Islet precursor cell (in vitro differentiated cells): ENCODE measurements at places on chromosomes 13 and 19.

GRCh38 chr19:52273301-52273700 lies 3.9 kb downstream of the ZNF766 start:
- DNase-seq, result no peak

- no peak for DNase-seq
These were observed 2.6 kb upstream of the POLR2E start for GRCh38 chr19:1097810-1098176.

DNA sequence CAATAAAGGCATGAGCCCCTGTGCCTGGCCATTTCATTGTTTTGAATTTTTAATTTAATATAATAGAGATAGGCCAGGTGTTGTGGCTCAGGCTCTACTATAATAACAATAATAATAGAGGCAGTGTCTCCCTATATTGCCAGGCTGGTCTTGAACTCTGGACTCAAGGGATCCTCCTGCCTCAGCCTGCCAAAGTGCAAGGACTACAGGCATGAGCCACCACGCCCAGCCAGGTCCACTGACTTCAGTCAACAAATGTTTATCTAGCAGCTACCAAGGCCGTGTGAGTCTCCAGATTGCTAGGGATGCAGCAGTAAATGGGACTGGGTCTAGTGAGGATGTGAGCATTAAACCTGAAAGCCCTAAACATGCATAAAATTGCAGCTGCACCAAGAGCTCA lies 13.8 kb upstream of the ILF3 start:
- DNase-seq, result no peak

DNA sequence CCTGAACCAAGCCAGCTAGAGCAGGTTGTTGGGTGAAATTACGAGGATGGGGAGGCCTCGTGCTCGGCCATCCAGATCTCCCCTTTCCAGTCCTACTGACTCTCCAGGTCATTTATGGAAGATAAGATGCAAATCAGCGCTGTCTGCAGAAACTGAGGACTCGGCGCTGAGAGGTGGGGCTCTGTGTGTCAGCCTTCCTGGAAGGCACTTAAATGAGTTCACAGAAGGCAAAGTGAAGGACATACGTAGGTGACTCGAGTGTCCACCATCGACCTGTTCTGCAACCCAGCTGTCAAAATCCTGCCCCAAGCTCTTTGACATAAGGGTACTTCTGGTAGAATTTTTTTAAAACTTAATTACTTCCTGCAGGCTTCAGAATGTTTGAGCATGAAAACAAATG lies 86.4 kb downstream of the RAB20 start:
- DNase-seq, result no peak

DNA sequence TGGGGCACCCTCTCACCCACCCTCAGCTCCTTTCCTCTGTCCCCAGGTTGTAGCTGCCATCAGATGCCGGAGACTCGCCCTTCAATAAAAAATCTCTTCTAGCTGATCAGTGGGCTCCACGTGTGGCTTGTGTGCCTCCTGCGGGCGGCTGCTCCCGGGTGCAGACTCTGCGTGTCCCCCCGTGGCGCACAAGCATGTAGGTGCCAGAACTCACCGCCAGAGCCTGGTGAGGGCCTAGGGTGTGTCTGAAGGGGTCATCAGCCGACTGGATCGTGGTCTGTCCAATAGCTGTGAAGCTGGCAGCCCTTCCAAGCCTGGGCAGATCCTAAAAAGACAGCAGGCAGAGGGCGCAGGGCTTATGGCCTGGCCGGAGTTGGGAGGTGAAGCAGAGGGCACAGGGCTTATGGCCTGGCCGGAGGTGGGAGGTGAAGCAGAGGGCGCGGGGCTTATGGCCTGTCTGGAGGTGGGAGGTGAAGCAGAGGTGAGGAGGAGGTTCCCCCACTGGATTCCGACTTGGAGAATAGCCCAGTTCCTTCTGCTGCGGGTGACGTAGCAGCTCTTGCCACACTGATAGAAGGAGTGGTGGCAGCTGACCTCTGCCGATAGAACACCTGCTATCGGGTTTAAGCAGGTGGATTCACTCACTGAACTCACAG lies 11.7 kb downstream of the NOP53 start:
- no peak for DNase-seq

- peak; percentile 59 for DNase-seq
These were observed 822 bp upstream of the ZBTB7A start for GRCh38 chr19:4067396-4068046.

DNA sequence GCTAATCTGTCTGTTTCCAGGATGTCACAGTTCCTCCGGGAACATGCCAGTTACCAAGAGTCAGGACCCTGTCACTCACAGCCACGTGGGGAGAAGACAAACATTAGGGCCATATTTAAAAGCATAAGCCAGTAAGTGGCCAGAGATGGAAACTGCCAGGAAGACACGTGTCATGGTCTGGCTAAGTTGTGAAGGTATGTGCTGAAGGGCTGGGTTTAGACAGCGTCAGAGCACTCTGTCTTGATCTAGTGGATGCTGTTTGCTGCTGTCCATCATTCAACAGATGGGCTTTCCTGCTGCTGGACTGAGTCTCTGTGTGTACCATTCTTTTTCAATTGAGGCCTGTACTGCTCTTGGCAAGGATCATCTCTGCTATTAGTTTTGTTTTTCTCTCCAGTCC lies 128.6 kb downstream of the HS6ST3 start:
- DNase-seq, result no peak

GRCh38 chr13:66365101-66365500 lies 865.0 kb downstream of the PCDH9 start:
- no peak for DNase-seq

DNA sequence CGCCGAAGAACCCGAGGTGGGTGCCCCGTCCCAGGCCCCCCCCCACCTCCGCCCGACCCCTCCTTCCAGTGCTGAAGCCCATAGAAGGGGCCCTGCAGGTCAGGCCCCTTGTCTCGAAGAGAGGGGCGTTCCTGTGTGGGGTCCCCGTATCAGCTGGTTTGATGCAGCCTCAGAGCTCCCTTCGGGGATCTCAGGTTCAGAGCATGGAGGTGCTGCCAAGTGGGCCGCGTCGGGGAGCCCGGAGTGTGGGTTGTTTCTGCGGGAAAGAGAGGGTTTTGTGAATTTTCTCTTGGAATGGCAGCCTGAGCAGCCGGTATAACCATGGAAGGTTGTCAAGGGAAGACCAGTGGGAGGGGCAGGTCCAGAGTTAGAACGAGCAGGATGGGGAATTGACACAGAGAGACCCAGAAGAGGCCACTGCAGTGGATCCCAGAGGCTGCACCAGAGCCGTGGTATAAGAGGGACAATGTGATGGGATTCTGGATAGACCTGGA lies 384 bp downstream of the TRAPPC2B start:
- no peak for DNase-seq

DNA sequence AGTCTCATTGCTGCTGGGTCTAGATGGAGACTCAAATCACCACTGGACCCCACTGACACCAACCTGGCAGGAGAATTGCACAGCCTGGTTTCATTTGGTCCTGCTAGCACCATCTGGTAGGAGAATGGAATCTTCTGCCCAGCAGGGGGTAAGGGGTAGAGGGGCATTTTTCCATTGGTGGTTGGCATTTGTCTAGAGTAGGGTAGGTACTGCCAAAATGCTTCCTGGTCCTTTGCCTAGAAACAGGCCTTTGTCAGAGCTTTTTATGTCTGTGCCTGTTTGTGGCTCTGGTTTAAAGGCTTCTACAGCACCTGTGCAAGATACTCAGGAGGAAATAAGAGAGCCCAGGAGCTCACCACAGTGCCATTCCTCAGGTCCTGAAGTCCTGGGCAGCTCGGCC lies 121.3 kb downstream of the KCTD12 start:
- no peak for DNase-seq

GRCh38 chr19:45881909-45882528 lies 3.9 kb downstream of the IRF2BP1 start:
- no peak for DNase-seq
